ENCODE measurements at places on chromosomes 7 and 10. TPM values are rescaled to one million over a fixed set of nuclear protein-coding genes. Genes with fewer than 3 reads are reported as not detected.

DNA sequence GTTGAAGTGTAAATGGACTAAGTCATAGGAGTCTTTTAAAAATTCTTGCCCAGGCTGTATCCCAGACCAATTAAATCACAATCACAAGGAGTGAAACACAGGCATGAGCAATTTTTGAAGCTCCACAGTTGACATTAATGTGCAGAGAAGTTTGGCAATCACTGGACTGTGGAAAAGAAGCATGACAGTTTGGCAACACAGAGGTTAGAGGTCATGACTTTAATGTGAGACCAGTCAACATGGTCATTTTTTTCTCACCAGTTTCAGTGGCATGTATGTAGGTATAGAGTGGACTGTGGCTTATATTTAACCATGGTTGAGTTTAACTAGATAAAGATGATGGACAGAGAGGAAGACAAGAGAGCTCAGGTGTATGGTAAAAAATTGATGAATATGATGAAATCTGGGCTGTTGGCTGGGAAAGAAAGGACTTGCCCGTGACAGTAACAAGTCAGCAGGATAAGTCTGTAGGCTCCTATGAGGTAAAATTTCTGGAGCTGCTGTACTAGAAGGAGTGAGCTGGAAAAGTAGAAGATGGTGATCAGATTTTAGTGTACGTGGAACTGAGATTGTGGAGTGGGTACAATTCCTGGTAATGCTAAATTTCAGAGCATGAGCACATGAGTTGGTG is 432.2 kb upstream of the GHITM start:
- no peak for DNase-seq

GRCh38 chr7:112104120-112104519 is 102.1 kb downstream of the DOCK4 start:
- no peak for DNase-seq

FIS1 gene
- 127 TPM for polyA plus RNA-seq

ABCB1 gene
- 19.2 TPM for polyA plus RNA-seq

UCN3 gene
- 2.7 TPM for polyA plus RNA-seq

CNPY1 gene
- not detected for polyA plus RNA-seq

EIF5AL1 gene
- polyA plus RNA-seq = 0.90 TPM

DNA sequence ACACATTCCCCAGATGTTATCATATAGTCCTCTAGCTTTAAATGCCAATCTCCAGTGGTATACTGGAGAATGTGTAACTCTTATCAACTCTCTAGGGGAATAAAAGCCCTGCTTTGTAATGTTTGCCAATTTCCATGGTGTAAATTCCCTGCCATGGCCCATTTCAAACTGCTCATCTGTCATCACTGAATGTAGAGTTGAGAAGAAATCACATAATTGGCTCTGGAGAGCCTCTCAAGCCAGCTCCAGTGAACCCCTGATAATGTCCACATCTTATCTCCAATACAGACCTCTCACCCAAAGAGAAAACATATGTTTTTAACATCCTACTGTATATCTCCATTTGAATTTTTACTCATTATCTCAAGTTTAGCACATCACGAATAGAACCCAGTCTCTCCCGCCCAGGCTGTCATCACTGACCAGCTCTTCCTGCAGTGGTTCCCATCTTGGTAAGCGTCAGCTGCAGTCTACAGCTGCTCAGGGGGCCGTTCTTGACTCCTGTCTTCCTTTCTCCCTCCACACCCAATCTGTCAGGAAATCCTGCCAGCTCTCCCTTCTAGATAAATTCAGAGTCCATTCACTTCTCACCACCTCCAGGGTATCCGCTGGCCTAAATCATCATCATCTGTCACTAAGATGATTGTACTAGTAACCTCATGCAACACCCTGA is 332.4 kb downstream of the FRMD4A start:
- no peak for DNase-seq

DNA sequence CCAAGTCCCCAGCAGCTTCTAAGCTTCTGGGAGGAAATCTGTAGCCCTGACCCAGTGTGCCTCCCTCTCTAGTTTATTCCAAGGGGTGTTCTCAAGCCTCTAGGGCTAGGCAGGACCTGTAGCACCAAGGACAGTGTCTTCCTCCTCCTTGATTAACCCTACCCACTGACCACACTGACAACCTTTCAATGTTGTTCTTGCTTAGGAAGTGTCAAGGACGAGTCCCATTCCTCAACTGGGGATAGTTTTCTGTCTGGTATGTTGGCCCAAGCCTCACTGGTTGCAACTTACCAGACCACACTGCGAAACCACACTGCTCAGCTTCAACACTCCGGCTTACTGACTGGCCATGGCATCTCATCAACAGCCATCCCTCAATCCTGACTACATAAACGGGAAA is 100.0 kb downstream of the RNF216 start:
- DNase-seq = no peak

DNA sequence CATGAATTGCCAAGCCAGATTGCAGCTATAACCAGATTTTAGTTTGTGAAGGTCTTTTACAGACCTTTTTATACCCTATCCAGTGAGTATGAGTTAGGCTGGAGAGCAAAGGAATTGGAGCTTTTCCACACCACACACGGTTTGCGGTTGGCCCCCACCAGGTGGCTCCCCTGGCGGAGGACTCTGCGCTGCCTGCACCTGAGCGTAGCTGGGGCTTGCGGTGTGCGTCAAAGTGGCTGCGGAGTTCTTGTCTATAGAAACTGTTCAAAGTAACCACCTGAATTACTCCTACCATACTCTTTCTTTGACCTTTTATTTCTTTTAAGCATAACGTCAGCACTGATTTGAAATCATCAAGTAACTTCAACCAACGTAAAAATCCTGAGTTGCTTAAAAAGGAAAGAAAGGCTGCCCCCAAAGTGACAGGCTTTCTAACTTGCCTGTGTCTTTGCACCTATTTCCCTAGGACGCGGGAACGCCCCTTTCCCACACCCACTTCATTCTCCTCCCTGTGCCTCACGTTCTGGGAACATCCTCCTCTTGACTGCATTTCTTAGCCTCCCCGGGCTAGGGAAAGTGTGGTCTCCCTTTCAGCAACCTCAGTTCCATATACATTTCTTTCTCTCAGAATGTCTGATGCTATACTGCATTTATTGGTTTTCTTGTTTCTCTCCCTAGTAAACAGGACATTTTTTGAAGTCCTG is 47.6 kb upstream of the TMEM72 start:
- no peak for DNase-seq

GRCh38 chr7:73730485-73730884 is 8.1 kb downstream of the ABHD11 start:
- DNase-seq = no peak

DNA sequence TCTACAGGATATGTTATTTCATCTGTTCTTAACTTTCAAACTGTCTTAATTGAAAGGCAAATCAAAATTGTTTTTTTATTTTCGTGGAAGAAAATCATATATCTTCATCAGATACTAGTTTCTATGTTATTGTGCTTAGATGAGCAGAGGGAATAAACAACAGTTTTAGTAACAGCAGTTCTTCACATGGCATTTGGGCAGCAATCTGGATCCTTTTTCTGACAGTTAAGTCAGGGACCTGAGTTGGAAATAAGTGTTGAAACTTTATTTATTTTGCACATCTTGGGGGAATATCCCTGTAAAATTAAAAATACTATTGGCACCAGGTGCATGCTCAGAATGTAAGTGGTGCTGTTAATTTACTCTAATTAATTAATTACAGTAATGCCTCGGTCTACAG is 296.3 kb downstream of the GPAM start:
- DNase-seq = no peak

DNA sequence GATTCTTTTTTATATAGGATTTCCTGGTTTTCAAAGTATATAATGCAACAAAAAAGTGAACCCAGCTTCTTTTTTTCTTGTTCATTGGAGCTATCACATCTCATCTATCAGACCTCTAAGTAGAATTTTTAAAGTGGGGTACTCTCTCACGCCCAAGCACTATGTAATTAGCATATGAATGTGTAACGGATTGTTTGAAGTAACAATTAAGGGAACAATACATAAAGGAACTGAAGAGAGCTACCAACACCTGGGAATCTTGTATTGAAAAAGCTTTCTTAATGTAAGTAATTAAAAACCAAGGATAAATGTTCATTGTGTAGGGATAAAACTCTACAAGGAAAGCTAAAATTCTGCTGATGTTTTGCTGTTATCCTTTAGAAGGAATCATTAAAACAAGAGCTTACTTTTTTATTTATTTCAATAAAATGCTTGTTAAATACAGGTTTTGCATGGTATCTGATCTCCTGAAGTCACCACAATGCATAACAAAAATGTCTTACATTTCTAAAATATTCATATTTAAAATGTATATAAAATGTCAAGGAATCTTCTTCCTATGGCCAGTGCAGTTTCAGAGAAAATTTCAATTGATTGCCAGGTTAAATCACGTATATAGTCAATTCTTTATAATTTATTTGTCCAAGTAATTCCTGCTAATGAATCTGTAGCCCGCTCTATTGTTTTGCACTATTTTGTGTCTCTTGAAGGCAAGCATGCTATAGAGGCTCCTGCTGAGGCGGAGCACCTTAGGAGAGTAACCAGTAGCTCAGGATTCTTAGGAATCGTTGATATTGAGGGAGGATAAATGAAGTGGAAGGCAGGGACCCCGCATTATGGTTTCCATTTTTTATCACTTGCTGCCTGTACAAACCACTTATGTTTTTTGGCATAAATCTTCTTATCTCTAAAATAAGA is 51.6 kb downstream of the PTPRZ1 start:
- DNase-seq = no peak

DNA sequence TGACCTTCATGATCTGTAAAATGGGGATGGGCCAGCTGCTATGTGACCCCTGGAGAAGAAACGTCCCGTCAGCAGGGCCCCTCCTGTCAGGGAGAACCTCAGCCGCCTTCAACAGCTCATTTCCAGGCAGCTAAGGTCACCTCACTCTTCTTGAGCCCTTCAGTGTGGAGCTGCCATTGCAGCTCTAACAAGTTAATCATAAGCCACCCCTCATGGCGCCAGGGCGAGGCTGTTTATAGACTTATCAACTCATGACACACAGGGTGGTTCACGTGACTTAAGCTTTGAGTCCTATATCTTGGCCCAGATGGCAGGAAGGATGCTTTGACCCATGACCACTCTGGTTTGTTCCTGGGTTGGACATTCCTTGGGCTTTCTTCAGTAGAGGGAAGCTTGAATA is 315.1 kb downstream of the TNS3 start:
- peak; percentile 20 for DNase-seq

DNA sequence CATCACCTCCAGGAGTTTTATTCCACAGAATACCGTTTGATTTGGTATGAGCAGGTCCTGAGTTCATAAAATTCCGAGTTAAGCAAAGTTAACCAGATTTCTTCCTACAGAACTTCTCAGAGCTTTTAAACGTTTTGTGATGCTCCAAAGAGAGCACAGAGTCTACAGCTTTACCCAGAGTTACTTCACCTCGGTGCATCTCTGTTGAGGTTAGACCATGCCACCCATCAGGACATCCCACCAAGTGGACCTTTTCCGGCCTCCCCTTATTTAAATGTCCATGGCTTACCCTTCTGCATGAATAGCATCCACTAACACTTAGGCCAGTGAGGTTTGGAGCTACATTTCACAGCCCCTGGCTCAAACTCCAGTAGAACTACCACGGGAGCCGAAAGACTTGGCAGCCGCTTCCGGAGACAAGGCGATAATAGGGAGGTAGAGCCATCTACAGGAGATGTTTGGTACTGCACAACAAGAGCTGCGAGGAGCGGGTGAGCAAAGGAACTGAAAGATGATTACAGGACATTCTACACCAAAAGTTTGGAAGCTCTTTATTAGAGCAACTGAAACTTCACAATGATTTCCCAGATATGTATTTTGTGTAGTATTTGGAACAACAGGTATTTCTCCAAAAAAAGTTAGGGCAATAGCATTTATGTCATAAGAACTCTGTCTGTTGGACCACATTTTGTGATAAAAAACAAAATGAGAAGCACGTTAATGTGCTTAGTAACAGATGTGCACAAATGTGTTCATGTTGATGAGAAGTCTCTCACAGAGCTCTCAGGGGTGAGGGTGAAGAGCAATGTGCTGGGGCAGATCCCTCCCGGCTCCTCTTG is 174.7 kb downstream of the HERPUD2 start:
- DNase-seq = peak; percentile 66

- peak; percentile 67 for DNase-seq
These were observed 40.2 kb upstream of the PROSER2 start for GRCh38 chr10:11782793-11783557.

C10orf62 gene
- polyA plus RNA-seq = 0.90 TPM

GRCh38 chr7:4134204-4134603 is 547.9 kb upstream of the FOXK1 start:
- DNase-seq = no peak

DNA sequence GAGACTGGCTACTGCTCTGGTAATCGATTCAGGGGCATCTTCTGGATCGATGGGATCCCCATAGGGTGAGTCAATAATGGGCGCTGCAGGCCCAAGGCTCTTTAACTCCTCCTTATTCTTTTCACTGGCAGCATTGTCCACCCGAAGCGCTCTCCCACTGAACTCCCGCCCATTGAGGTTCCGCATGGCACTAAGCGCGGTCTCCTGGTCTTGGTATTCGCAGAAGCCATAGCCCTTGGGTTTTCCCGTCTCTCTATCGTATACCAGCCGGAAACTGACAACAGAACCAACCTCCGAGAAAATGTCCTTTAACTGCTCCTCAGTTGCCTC is 285 bp downstream of the CSTF2T start:
- DNase-seq = no peak

DNA sequence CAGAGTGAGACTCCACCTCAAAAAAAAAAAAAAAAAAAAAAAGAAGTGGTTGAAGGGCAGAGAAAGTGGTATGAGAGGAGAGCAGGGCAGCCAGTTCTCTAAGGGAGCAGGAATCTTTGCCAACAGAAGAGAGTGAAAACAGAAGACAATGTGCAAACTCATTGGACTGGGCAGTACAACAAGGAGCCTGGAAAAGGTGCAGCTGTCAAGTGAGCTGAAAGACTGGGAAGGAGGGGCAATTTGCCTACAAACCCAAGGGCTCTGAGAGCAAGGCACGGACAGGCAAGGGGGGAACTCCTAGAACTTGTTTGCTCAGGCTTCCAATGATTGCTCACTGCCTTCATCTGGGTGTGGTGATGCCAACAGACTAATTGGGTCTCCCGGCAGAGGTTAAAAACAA is 9.5 kb downstream of the ACTR1A start:
- DNase-seq = no peak

TEX36 gene
- not detected for polyA plus RNA-seq

- no peak for DNase-seq
These were observed 1008.5 kb downstream of the ANKRD7 start for GRCh38 chr7:119233015-119233414.

AGBL3 gene
- polyA plus RNA-seq = 9.4 TPM

GRCh38 chr7:48636391-48637015 is 287.8 kb upstream of the CDC14C start:
- DNase-seq = no peak

GRCh38 chr7:124032369-124033094 is at the start of gene TMEM229A:
TMEM229A (minus strand) TSS chr7:124033067; CDS start chr7:124033003, 64 bp downstream.
- peak; percentile 23 for DNase-seq

DNA sequence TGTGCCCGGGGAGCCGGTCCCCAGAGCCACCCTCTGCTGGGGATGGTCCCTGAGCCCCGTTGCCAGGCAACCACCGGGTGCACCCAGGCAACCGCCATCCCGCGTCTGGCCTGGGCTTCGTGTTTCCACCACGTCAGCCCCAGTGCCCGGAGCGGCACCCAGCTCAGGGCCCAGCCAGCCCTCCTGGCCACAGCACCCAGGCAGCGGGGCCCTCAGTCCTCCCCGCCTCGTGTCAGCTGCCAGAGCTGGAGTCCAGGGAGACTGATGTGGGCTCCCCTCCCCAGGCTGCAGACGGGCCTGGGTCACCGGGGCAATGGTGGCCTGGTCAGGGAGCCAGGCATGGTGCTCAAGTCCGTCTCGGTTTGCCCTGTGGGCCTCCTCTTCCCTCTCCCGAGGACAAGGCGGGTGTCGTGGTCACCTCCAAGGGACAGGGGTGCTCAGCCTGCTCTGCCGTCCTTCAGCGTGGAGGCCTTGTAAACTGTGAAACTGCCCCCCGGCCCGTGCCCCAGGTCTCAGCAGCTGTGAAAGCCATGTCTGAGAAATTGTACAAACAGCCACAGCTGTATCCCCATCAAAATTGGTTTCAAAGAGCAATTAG is 72.5 kb downstream of the MICALL2 start:
- DNase-seq = no peak
